Thoracic aorta (tissue), 2 donors: ENCODE measurements at places on chromosomes 7 and 10.
A peak's percentile ranks its signal among the peaks of the same experiment; 100 is the strongest.

DNA sequence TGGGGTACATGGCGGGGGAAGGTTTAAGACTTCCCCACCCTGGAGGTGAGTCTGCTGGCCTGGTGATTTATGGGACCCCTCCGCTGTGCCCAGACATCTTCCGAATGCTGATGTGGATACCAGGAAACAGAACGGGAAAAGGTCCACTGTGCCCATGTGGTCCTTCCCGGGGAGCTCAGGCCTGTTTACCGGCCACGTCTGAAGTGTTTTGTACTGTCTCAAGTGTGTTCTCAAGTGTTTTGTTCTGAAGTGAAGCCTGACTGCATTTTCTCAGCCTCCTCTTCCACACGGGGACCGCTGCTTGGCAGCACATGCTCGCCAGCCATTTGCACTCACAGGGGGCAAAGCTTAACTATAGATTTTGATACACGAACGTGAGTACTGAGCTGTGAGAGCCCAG is 127.2 kb downstream of the TEX36 start:
- no peaks in the 10 kb centered on the region for H3K4me1 ChIP-seq
- no peaks in the 10 kb centered on the region for H3K36me3 ChIP-seq
- DNase-seq, result no peak
- no peak overlapping the region for H3K27ac ChIP-seq
- H3K27me3 ChIP-seq, result no peaks in the 10 kb centered on the region

DNA sequence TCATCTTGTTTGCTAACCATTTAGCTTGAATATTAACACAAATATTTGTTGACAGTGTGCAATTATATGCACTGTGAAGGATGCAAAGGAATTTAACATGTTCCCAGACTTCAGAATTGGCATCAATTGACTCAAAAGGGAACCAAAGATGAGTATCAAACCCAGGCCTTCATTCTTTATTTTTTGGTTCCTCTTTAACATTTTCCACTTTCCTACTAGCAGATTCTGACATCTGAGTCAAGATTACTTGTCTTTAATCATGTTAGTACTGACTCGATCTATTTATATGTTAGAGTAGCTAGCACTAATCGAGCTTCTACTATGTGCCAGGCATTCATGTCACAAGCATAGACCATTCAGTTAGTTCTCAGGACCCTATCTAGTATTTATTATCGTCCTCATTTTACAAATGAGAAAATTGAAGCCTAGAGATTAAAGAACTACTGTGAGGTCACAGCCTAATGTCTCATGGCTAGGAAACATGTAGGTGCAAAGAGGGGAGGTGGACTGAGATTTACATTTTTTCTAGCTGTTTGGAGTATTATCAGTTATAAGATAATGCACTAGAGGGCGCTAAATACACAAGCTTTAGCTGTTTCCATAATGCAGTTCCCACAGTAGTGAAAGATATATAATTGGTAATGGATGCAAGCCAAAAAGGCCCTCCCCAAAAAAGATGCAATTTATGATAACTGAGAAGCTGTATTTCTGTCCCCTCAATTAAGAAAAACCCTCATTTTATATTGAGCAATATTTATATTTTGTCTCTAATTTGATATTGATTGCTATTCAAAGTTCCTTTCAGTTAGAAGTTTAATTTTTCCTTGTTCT is 32.9 kb upstream of the KMT2E start:
- no peaks in the 10 kb centered on the region for H3K27me3 ChIP-seq
- H3K36me3 ChIP-seq, result no peaks in the 10 kb centered on the region
- no peak overlapping the region for H3K4me3 ChIP-seq
- H3K27ac ChIP-seq, result peak overlapping the region; percentile 97
- H3K4me1 ChIP-seq, result peaks cover 70% of the 10 kb centered on the region

GRCh38 chr10:6953271-6953801 is 373.3 kb upstream of the PRKCQ start:
- no peak overlapping the region for H3K27ac ChIP-seq
- H3K27me3 ChIP-seq, result no peaks in the 10 kb centered on the region
- no peak for DNase-seq
- no peaks in the 10 kb centered on the region for H3K4me1 ChIP-seq
- no peaks in the 10 kb centered on the region for H3K36me3 ChIP-seq

GRCh38 chr7:130794619-130794922 is 60.6 kb upstream of the KLF14 start:
- no peaks in the 10 kb centered on the region for H3K4me1 ChIP-seq
- H3K36me3 ChIP-seq, result no peaks in the 10 kb centered on the region
- H3K27ac ChIP-seq, result no peak overlapping the region
- H3K4me3 ChIP-seq, result no peak overlapping the region

DNA sequence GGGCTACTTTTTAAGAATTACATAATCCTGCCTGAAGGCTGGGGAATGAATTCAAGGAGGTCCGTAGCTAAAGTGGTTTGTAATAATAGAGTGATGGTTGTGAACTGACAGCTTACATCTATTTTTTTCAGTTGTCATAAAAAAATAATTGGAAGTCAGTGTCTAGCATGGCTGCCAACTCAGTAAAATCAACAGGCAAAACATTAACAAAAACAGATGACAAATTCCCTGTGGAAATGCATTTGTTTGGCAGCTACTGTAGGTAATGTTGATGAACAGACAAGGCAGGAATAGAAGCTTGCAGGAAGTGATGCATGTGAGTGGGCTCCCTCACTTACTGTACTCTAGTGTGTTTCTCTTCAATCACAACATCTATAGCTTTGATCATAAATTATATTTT is 766.0 kb upstream of the POT1 start:
- DNase-seq, result no peak
- H3K27me3 ChIP-seq, result no peaks in the 10 kb centered on the region
- H3K4me1 ChIP-seq, result no peaks in the 10 kb centered on the region
- no peaks in the 10 kb centered on the region for H3K36me3 ChIP-seq
- H3K4me3 ChIP-seq, result no peak overlapping the region

DNA sequence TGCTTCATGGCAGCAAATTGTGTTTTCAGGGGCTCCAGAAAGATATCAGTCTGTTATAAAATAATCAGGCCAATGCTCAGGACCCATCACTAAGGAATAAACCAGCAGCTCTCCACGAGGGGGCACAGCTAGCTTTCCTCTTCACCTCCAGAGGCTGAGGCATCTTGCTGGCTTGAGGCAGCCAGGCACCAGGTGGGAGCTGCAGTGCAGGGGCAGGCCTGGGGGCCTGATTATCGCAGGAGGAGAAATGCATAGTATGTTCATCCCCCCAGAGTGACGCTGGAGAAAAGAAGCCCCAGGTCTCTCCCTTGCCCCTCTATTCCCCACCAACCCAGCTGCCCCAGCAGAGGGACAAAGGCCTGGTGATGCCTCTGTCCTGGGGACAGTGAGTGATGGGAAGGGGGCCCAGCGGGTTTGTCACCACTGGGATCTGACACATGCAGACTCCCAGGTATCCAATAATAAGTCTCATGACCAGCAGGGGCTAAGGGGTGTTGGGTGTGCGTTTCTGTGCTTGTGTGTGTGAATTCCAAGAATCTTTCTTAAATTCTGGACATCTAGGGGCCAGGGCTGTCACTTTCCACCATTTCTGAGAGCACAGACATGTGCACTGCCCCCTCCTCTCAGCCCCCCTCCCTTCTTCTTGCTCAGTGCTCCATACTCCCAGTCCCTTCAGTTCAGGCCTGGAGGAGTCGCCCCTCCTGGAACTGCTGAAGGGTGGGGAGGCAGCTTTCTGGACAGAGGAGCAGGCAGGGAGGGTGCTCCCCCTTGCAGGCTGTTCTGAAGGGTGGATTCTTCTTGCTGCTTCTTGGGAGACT is 128.1 kb upstream of the FAM20C start:
- H3K4me1 ChIP-seq, result peaks cover 7% of the 10 kb centered on the region
- DNase-seq, result no peak
- no peaks in the 10 kb centered on the region for H3K27me3 ChIP-seq
- H3K27ac ChIP-seq, result no peak overlapping the region
- no peak overlapping the region for H3K4me3 ChIP-seq
- H3K36me3 ChIP-seq, result no peaks in the 10 kb centered on the region

DNA sequence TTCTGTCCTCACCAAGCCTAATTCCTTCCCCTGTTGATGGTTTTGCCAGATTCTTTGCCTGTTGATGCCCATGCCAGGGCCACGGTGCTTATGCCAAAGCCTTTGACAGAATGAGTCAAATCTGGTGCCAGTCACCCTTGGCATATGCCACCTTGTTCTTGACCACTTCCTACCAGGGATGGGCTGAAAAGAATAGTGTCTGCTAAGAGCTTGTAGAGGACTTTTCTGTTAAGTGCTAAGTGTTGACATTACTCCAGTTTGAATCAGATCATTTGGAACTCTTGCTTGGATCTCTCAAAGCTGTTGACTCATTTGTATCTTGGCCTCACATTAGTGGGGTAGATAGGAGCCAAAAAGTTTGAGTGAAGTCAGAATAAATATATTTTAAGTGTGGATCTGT is 661.2 kb downstream of the AUTS2 start:
- H3K27ac ChIP-seq, result peak overlapping the region; percentile 2
- DNase-seq, result peak; percentile 22
- H3K4me1 ChIP-seq, result peaks cover 3% of the 10 kb centered on the region
- no peak overlapping the region for H3K4me3 ChIP-seq
- H3K36me3 ChIP-seq, result no peaks in the 10 kb centered on the region

DNA sequence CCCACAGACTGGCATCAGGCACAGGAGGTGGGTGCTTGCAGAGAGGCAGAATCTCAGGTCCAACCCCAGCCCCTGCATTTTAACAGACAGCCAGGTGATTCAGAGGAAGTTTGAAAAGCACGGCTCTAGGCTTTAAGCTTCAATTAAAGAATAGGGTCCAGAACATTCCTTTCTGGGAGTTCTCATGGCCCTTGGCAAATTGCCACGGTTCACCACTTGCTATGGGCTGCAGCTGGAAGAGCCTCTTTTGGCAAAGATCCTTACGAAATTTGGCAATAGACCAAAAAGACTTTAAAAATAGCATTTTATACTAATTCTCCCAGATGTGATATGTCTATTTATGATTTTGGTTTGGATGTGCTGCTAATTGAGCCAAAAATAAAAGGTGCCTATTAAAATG is 148.1 kb downstream of the ITGA8 start:
- no peak overlapping the region for H3K4me3 ChIP-seq
- H3K27me3 ChIP-seq, result no peaks in the 10 kb centered on the region
- peaks cover 47% of the 10 kb centered on the region for H3K36me3 ChIP-seq
- peak; percentile 25 for DNase-seq
- H3K4me1 ChIP-seq, result peaks cover 22% of the 10 kb centered on the region

DNA sequence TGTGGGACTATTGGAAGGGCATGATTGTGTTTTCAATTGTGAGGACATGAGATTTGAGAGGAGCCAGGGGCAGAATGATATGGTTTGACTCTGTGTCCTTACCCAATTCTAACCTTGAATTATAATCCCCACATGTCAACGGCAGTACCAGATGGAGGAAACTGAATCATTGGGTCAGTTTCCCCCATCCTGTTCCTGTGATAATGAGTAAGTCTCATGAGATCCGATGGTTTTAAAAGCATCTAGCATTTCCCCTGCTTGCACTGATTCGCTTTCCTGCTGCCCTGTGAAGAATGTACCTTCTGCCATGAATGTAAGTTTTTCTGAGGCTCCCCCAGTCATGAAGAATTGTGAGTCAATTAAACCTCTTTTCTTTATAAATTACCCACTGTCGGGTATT is 1367.1 kb downstream of the XPNPEP1 start:
- no peak overlapping the region for H3K27ac ChIP-seq
- no peak for DNase-seq
- no peaks in the 10 kb centered on the region for H3K4me1 ChIP-seq
